ENCODE measurements at places on chromosomes 2 and 18. TPM values are rescaled to one million over a fixed set of nuclear protein-coding genes. Genes with fewer than 3 reads are reported as not detected.
A peak's percentile ranks its signal among the peaks of the same experiment; 100 is the strongest.

DNA sequence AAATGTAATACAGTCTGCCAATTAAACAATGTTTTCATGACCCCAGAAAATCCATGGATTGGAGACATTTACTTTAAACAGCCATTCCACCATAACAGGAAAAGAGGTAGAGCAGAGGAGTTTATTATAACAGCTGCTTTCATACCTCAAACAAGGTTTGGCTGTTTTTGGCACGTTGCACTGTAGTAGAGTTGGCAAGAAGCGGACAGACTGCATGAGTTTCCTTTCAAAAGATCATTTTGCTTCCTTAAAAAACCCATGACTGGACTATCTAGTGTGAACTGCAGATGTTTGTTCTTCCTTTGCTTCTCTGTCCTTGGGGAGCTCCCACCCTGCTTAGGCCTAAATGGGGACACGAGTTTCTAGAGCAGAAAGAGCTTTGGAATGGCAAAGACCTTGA lies 108.5 kb upstream of the THOC1 start:
- no peak for DNase-seq

DNA sequence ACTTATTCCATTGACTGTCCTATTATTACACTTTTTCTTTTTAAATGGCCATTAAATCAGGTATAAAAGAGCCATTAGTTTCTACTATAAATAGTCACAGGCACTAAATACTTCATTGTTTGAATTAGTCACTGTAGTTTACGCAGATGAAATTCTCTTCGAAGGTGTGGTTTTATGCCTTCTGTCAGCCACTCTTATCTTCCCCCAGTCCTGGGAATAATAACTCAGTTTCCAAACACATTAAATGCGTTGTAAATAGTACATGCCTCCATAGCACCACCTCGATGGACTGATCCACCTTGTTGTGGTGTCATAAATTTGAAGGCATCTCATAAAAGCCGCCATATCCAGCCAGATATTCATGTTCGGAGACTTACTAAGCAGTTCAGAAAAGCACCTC lies 72.1 kb upstream of the PARD3B start:
- DNase-seq = no peak

GRCh38 chr2:61471905-61472805 lies 1.3 kb upstream of the USP34 start:
- peak; percentile 43 for DNase-seq

- no peak for DNase-seq
Observed at GRCh38 chr2:36395866-36396265, 40.3 kb downstream of the CRIM1 start.

DNA sequence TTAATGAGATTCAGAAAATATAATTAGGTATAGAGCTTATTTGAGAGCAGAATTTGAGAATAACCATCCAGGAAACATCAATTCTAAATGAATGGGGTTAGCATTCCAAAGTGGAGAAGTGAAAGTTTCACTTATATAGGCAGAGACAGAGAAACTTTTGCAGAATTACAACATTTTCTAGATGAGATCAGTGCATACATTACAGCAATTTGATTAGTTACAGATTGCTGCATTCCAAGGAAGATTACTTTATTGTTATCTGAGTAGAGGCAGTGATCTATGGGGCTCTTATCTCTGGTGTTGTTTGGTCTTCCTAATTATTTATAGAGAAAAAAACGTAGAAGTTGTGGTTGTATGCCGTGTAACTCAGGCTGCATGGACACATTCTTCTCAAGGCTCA lies 373.8 kb upstream of the SYT4 start:
- no peak for DNase-seq

DNA sequence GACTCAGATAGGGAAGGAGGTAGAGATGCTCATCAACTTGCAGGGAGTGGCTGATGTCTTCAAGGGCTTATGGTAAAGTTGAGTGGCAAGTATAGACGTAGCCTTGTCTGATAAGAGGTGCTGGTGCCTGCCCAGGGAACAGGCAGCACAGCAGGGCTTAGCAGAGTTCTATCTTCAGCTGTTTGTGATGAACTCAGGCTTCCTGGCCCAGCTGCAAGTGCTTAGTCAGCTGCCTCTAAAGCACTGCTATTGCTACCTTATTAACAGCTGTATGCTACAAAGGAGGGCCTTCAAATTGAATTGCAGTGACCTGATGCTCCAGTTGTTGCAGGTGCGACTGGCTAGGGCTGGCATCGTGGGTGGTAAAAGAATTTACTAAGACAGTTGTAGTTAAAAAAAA lies 82.1 kb downstream of the TSN start:
- DNase-seq = no peak

DNA sequence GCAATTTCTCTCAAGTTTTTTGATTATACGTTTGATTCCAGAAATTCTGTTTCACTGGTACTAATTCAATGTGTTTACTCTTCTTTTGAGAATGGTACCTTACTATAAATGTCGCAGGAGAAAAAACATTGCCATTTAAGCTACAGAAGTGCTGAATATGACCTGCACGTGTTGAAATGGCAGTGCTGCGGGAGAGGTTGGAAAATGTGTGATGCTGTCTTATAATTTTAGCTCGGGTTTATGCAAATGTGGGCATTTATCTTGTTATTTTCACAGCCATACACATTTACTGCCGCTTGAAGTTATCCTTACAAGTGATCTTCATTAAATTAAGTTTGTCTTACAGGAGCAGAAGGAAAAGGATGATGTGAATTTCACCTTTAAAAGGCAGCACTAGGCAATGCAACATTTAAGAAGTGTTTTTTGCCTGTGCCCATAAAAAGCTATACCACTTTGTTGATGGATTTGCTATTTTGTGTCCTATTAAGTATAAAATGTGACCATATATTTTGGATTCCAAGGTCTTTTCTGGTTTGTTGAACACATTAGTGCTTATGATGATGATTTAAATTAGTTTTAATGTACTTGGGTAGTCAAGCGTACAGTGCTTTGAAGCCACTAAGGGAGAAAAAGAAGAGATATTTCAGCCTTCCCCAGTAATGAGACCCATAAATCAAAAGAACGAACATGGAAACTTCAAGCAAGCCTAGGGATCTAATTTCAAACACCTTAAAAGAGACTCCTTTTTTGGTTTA lies 112.1 kb downstream of the LTBP1 start:
- DNase-seq = no peak

GRCh38 chr2:200649724-200650123 lies 63.9 kb downstream of the AOX1 start:
- DNase-seq = no peak

DNA sequence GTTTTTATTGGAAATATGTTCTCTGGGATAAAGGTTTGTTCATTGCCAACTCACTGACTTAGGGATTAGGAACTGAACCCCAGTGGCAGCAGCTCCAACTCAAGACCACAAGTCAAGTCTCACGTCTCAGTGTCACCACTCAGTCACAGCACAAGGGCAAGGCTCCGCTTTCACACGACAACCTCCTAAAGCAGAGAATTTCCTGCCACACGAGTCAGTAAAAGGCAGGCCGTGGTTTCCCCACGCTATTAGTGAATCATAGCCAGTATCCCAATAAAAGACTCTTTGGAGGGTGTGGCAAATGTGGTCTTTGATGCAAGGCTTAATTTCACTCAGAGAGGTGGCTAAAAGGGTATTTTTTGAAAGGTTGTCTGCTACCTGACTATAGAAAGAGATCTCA lies 57.6 kb downstream of the PIEZO2 start:
- no peak for DNase-seq

- DNase-seq = no peak
Observed at GRCh38 chr2:62410015-62410453, 96.0 kb downstream of the TMEM17 start.

DNA sequence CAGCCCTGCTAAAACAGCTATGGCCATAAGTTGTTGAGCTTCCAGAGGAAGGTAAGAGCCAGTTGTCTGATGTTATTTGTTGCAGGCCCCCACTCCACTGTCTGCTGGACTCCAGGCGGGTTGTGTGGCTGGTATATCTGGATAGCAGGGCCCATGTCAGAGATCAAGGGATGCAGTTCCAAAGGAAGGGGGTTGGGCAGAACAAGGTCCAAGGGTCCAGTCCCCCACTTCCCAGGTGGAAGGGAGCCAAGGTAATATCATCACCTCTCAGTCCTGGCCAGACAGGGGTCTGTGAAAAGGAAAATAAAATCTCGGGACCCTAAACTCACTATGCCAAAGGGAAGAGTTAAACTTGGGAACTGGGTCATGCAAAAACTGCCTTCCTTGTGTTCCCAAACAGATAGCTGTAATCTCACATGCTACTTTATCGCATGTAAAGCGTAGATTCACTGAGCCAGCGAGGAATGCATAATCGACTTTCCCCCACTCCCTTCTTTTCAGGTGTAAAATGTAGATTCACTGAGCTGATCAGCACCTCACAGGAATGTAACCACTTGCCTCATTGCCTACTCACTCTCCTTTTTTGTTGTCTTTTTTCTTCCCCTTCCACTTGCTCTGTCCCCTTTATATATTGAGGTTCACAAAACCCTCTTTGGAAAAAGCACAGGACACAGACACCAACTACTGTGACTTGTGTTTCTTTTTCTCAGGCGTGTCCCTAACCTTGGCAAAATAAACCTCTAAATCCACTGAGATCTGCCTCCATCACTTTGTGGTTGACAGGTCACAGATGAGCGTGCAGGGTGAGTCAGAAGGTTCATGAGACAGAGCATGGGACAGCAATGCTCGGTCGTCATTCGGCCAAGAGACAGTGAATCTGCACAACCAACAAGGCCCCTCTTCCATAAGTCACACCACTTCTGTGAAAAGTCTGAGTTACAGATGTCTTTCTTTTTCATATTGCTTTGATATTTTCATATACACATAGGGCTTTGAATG lies 255.3 kb upstream of the SIX2 start:
- DNase-seq = no peak

- DNase-seq = no peak
Observed at GRCh38 chr2:21099281-21099907, 24.4 kb upstream of the TDRD15 start.

DNA sequence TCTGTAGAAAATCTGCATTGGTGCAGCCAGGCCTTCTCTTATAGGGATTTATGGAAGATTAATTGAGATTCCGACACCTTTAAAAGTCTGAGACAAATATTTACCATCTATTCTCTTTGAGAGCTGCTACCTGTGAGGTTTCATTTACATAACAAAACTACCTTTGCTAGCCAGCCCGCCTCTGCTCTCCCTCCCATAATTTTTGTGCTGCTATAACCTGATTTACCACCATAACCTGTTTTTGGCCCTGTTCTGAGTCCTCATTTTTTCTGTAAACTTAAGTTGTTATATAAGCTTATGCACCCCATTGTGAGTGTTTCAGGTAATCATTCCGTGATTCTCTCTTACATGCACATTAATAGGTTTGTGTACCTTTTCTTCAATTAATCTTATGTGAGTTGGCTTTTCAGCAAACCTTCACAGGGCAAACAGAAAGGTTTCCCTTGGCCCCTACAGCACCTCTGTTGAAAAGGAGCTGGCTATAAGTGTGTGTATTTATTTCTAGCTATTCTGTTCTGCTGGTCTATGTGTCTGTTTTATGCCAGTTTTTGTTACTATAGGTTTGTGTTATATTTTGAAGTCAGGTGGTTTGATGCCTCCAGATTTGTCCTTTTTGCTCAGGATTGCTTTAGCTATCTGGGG lies 114.9 kb upstream of the XIRP2 start:
- no peak for DNase-seq

- no peak for DNase-seq
Observed at GRCh38 chr2:163338270-163338669, 397.5 kb downstream of the FIGN start.

DNA sequence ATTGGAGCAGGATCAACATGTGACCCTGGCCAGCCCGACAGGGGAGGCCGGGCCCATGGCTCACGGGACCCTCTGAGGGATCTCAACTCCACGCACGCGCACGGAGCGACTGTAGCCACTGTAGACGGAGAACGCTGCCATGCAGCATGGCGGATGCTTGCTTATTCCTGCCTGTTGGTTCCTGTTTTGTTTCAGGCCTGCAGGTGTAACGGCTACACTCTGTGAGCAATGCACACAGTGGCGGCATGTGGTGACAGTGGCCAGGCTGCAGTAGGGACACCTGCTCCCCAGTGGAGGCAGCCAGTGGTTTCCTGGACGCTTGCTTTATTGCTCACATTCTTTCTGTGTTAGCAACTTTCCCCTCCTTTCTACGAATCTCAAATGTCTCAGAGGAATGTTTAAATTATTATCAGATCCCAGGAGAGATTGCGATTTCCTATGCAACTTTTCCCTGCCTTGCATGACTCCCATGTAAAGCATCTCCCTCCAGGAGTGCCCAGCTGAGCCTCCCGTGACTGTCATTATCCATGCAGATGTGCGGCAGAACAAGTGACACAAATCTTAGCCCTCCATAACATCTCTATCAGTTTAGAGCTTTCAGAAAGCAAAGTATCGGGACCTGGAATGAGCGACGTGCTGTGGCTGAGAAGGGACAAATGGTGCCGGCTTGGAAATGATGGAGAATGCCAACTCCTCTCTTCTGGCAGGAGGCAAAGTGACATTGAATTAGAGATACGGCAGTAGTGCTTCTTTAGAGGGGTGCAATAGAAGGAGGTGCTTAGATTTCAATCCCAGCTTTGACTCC lies 209.7 kb downstream of the ASB1 start:
- no peak for DNase-seq

- DNase-seq = no peak
Observed at GRCh38 chr2:177797808-177798207, 274.8 kb downstream of the PDE11A start.

GRCh38 chr2:224841910-224842309 lies 125.7 kb upstream of the CCDC195 start:
- no peak for DNase-seq

DNA sequence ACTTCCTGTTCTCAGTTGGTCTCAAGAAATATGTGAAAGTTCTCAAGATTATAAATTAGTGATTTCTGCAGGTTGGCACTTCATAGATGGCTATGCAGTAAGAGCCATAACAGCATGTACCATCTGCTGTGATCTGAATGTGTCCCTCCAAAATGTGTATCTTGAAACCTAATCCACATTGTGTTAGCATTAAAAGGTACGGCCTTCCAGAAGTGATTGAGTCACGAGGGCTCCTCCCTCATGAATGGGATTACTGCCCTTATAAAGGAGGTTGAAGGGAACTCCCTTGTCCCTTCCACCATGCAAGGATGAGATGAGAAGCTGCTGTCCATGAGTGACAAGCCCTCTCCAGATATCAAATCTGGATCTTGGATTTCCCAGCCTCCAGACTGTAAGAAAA lies 45.0 kb downstream of the METTL4 start:
- DNase-seq = no peak

DNA sequence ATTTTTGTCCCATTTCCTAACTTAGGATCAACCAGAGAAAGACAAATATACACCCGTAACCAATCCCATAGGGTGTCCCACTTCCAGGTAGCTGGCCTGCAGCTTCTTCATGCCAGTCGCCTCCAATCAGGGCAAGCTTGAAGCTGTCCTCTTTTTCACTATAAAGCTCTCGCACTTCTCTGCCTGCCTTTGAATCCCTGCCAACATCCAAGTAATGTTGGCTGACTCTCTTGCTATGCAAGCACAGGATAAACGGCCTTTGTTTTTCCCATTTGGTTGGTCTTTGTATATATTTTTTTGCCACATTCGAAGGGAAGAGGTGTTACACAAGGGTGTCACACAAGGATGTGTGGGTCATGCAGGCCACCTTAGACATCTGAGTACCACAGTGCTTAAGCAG lies 388.8 kb downstream of the CBLN2 start:
- DNase-seq = no peak

- DNase-seq = no peak
Observed at GRCh38 chr2:193315428-193316091, 1120.8 kb upstream of the TMEFF2 start.

GRCh38 chr2:53785366-53785765 lies 1.4 kb downstream of the ASB3 start:
- DNase-seq = no peak

- DNase-seq = no peak
Observed at GRCh38 chr2:113257516-113258264, 21.0 kb downstream of the PAX8 start.

DNER gene
- 0.09 TPM for total RNA-seq

TMEM163 gene
- 5.0 TPM for total RNA-seq

MC2R gene
- total RNA-seq = 0.05 TPM

EPB41L3 gene
- total RNA-seq = 17.8 TPM

DSG1 gene
- total RNA-seq = 0.61 TPM

All from thymus (tissue), 14 donors.